ENCODE measurements at places on chromosomes 2 and 18.

GRCh38 chr2:102510791-102511575, 38.0 kb downstream of the SLC9A4 start:
- no peak for DNase-seq

DNA sequence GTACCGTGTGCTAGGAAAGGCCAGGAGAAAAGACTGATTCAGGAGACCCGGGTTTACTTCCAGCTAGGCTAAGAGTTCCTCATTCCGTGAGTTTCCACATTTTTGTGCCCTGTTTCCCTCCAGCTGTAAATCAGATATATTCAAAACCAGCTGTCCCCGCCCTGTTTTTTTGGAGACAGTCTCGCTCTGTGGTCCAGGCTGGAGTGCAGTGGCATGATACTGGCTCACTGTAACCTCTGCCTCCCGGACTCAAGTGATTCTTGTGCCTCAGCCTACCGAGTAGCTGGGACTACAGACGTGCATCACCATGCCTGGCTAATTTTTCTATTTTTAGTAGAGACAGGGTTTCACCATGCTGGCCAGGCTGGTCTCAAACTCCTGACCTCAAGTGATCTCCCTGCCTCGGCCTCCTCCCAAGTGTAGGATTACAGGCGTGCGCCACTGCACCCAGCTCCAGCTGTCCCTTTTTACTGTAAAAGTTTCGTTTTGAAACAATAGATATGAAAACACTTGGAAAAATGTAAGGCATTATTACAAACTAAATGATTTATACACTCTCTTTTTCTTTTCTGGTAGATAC, 112.8 kb upstream of the SEC11C start:
- DNase-seq = no peak

DNA sequence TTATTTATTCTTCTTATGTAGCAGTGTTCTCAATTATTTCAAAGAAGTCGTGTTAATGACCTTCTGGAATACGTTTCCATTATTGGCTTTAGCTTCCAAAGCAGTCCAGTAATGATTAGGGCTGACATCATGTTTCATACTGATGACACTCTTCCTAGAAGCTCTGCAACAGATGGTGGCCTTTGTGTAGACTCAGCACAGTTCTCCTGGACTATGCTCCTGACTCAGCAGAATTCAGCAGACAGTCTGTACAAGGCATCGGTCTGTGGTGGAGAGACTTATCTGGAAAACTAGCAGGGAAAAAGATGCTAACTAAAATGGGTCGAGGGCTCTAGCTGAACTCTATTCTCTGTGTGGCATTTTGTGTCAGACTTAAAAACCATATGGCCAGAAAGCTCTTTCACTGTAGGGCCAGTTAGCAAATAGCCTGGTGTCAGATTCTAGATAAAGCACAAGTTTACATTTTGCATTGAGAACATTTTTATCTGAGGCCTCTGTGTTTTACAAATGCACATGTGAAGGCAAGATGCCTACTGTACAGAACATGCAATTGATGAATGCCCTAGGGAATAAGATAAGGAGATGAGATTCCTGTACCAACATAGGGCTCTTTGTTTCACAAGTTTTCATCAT, 35.1 kb downstream of the GULP1 start:
- DNase-seq = no peak

- DNase-seq = no peak
These were observed 22.8 kb downstream of the ZEB2 start for GRCh38 chr2:144496977-144497598.

- DNase-seq = no peak
These were observed 2.2 kb downstream of the NOL4 start for GRCh38 chr18:34222307-34223163.

- no peak for DNase-seq
These were observed 52.1 kb downstream of the L3MBTL4 start for GRCh38 chr18:6362559-6363129.

- DNase-seq = no peak
These were observed 8.0 kb downstream of the TNS1 start for GRCh38 chr2:217994776-217995274.

DNA sequence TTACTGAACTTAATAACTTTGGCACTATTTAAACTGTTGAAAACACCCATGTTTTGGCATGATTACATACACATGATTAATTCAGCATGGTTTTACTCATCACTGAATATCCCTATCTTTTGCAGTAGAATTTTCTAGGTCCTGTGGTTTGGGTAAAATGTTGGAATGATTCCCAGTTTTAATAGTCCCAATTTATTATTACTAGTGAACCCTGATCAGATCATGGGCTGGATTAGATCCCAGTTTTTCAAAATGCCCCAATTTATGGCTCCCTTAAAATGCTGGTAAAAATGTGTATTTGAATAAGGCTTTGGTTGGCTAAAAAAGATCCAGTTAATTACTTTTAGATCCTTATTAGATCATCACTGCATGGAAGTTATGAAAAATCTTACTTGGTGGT, 273.6 kb upstream of the NRP2 start:
- no peak for DNase-seq

DNA sequence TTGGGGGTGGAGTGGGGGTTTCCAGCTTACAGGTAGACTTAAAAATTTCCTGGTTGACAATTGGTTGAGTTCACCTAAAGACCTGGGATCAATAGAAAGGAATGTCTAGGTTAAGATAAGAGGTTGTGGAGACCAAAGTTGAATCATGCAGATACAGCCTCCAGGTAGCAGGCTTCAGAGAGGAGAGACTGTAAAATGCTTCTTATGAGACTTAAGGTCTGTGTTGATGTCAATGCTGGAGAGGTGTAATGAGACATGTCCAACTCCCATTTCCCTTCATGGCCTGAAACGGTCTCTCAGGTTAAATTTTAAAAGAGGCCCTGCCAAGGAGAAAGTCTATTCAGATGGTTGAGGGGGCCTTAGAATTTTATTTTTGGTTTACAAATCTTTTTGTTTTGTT, 38.5 kb upstream of the RND3 start:
- no peak for DNase-seq

DNA sequence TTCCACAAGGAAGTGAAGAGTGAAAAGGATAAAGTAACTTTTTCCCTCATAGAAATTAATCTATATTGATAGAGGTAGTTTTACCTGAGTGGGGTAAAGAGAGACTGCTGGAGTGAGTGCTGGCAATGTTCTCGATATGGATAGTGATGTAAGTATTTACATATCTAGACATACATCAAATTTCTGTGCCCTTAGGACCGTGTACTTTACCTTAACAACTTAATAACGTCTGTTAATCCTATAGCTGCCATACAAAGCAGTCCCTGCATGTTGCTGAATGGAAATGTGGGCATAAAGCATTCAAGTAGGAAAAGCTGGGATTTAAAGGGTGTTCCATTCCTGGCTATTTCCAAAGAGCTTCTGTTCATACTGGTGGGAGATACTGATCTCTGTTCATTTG, 162.4 kb upstream of the NOSTRIN start:
- DNase-seq = no peak

- DNase-seq = no peak
These were observed 42.0 kb downstream of the MCFD2 start for GRCh38 chr2:46873604-46874068.

- DNase-seq = no peak
These were observed 84.7 kb downstream of the ASAP2 start for GRCh38 chr2:9291331-9291730.

DNA sequence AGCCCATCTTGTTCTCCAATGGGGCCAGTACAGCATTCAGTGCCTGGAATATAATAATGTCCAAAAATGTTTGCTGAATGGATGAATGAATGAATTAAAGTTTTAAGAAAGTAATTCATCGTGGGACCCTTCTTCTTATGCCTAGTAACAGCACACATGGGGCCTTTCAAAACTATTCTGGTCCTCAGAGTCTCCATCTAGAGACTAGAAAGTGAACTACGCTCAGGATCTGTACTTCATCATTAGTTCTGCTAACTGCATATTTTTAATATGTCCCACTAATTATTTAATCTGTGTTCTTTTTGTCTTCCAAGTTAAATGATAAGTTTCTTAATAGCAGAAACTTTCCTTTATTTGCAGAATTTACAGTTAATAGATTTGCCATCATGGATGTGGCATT, 172.5 kb downstream of the SMAD2 start:
- no peak for DNase-seq

DNA sequence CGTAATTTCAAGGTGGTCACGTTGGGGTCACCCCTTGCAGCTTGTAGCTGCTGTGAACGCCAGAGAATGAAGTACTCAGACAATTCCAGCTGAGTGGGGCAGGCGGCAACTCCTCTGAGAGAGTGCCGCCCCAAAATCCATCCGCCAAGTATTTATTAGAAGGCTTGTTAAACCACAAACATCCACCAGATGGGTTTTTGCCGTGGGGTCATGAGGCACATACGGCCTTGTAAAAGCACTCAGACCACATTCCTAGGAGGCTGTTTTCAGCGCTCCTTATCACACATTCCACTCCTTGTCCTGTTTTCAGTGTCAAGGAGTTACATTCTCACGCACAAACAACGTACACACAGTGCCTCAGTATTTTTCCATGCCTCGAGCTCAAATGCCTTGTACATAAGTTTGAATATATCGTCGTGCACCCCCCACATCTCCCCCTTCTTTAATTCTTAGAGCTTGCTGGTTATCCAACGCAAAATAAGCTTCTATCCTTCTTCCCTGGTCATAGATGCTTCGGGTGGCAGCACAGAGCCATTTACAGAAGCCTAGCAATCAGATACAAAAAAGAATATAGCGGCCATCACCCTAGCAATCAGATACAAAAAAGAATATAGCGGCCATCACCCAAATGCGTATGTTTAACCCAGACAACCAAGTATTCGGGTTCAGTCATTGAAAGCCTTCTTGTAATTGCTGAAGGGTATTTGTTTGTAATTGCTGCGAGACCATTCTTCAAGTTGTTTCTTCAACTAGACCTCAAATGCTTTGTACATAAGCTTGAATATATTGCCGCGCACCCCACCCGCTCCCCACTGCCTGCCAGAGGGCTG, 7.3 kb downstream of the ALPP start:
- DNase-seq = no peak

- no peak for DNase-seq
These were observed 191.8 kb downstream of the DCC start for GRCh38 chr18:52531836-52532235.

DNA sequence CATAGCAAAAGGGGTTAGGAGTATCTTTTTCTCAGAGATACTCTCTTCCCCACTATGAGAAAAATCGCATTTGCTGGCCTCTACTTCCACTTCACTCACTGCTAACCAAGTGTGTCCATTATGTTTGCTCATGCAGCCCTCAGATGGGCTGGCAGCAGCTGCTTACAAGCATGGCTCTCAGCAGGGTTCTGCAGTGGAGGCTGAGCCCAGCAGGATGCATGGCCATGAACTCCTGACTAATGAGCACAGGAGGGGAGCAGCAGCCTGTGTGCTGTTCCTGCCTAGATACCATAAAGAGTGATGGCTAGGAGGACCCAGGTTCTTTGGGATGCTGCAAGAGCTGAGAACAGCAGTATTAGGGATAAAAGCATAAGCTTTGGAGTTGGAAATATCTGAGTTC, 316.9 kb upstream of the THSD7B start:
- DNase-seq = no peak

GRCh38 chr2:191739194-191739593, 61.3 kb downstream of the NABP1 start:
- no peak for DNase-seq

DNA sequence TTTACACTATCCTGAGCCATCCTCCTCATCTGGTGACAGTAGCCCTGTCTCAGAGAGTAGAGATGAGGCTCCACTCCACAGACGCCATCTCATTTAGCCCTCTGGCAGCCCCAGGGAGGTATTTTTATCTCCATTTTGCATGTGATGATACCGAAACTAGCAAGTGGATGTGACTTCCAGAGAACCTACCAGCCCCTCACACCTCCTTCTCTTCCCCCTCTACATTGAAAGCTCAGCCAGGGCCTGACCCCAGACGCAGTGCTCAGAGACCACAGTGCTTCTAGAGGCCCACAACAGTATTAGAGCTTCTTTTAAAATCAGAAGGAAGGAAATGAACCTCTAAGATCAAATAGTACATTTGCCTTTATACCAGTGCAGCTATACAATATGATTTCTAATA, 8.3 kb downstream of the GYPC start:
- no peak for DNase-seq

- DNase-seq = no peak
These were observed 9.1 kb downstream of the EPAS1 start for GRCh38 chr2:46306330-46306751.

DNA sequence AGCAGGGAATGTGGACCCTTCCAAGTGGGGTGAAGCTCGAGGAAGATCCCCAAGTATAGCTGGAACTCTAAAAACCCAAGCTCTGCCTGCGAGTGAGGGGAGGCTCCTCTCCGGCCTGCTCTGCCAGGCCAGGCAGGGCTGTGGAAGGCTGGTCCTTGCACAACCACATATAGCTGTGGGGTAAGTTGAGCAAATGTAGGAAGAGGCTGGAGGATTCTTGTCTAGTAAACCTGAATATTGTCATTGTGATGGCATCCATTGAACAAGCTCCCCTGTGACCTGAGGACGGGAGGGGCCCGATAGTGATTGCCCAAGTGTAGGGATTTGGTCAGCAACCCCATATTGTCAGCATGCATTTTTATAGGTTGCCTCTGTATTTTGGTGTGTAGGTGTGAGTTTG, 103.0 kb downstream of the ACKR3 start:
- DNase-seq = no peak

Data from activated gamma-delta T cell treated with anti-CD3 and anti-CD28 coated beads, Interleukin-2, amount 50 U/mL, for 16 hours (primary cell).